ENCODE measurements at places on chromosomes 2 and 18.

GRCh38 chr2:38578832-38579231 is 23.9 kb downstream of the HNRNPLL start:
- DNase-seq, result peak; percentile 44

GRCh38 chr2:60439219-60439974 is 114.1 kb downstream of the BCL11A start:
- no peak for DNase-seq

- DNase-seq, result no peak
These were observed 67.0 kb downstream of the GALR1 start for GRCh38 chr18:77316641-77317040.

DNA sequence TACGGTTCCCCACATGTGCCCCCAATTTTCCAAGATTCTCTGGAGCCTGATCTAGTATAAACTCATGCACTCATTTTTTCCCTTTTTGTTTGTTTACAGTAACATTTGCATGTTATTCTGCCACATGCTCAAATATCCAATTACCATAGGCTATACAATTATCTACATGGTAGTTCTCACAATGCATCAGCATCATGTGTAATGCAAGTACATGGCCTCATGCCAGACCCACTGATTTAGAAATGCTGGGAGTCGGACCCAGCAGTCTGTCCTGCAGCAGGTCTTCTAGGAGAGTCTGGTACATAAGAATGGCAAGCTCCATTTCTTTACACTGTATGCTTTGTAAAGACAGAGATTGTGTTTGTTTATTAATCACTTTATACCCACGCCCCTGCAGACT is 107.7 kb downstream of the CBLN2 start:
- DNase-seq, result no peak

DNA sequence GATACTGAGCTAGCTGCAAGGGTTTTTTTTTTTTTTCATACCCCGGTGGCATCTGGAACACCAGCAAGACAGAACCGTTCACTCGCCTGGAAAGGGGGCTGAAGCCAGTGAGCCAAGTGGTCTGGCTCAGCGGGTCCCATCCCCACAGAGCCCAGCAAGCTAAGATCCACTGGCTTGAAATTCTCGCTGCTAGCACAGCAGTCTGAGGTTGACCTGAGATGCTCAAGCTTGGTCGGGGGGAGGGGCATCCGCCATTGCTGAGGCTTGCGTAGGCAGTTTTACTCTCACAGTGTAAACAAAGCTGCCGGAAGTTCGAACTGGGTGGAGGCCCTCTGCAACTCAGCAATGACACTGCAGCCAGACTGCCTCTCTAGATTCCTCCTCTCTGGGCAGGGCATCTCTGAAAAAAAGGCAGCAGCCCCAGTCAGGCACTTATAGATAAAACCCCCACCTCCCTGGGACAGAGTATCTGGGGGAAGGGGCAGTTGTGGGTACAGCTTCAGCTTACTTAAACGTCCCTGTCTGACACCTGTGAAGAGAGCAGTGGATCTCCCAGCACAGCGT is 5.1 kb upstream of the MIB1 start:
- DNase-seq, result peak; percentile 72

All from ELR (cell line).